ENCODE measurements at places on chromosomes 5 and 9.
A peak's percentile ranks its signal among the peaks of the same experiment; 100 is the strongest.

DNA sequence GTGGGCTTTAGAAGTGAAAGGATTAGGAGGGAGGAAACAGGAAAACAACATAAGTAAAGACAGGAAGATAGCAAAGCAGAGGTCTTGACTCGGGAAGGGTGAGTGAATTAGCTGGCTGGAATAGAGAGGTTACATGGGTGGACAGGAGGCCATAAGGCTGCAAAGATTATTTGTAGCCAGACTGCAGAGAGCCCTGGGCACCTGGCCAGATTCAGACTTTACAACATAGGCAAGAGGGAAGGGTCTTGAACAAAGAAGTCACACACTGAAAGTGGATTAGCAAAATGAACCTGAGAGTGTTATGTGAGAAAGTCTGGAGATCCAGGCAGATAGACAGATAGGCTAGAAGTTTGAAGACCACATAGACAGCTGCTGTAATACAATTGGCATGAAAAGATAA lies 29.7 kb upstream of the CER1 start:
- DNase-seq: no peak

DNA sequence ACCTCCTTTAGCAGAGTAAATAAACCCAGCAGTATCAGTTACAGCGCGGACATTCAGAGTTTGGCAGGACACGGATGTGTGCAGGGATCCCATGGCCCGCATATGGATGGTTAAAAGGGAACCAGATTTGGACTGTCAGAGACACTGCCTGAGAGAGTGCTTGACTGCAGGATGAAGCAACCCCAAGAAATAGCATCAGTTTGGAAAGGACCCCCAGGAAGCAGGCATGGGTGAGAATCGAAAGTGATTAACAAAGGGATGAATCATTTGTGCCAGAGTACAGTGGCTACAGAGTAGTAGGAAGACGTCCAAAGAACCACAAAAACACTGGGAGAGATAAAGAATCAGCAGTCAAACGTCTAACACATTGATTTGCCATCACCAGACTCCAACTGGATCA lies 5.5 kb downstream of the C7 start:
- no peak for DNase-seq

DNA sequence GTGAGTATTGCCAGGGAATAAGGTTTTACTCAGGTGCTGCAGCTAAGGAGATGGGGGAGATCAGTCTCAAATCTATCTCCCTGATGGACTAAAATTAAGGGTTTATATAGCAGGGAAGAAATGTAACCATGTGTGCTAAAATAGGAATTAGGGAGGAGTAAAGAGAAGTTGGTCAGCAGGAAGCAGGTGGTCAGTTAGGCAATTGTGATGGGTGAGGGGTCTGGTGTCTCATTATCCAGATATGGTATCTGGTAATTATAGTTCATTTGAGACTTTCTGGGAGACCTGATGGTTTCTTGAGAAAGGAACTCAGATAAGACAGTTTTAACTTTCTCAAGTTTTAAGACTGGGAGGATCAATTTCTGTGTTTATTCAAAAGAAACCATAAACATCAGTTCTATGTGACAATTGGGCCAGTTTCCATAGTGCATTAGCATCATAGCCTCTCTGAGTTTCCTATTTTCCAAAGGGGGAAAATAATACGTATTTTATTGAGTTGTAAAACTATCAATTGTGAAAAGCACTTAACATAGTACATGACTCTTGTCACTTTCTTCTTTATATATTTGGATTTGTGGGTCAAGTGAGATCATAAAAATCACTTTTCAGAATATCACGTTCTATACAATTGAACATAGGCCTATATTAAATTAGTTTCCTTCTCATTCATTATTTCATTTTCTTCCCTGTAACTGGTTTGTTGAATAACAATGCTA lies 115.9 kb downstream of the ZSWIM6 start:
- DNase-seq: no peak

DNA sequence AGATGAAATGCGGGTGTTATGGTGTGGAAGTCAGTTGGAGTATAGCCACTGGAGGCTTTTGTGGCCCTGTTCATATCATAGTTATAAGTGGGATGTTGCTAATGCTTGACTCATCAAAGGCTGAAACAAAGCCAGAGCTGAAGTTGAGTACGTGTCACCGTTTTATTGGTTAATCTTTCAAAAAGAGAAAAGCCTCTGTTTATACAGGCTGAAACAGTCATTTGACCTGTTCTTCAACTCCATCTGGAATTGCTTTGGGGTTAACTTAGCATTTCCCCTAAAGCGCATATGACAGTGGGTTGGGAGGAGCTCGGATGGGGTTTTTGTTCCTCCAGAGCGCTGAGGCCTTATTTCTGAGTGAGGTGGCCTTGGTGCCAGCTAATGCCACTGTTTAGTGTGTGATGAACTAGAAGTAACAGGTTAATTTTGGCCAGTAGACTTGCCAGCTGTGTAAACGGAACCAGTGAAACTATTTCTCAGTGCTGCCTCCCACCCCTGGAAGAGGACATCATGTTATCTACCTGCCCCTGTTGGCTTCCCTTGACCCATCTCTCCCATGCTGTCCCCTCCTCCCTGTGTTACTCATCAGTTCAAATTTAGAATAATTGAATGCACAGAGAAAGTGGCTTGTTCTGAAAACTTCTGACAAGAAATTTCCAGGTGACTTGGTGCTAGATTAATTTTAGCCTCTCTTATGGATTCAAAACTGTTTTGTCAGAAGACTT lies 34.2 kb downstream of the MTAP start:
- peak; percentile 20 for DNase-seq

DNA sequence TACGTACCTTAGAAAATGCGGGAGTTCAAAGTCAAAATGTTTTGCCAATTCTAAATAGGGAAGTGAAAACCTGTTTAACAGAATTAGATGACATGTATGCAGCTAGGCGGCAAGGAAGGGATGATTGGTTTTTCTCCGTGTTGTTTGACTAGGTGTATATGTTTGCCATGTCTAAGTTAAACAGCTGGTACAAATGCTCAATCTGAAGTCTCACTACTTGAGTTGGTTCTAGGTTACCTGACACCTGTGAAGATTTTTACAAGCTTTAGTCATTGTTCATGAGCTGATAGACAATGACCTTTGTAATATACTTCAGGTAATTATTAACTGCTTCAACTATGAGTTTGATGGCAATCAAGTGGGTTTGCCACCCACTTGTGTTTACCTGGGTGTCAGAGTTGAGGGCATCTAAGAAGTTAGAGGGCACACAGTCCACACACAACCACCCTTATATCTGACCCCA lies 74.3 kb downstream of the SLC44A1 start:
- DNase-seq: peak; percentile 41

GRCh38 chr5:39539470-39539869 lies 114.7 kb upstream of the DAB2 start:
- no peak for DNase-seq

DNA sequence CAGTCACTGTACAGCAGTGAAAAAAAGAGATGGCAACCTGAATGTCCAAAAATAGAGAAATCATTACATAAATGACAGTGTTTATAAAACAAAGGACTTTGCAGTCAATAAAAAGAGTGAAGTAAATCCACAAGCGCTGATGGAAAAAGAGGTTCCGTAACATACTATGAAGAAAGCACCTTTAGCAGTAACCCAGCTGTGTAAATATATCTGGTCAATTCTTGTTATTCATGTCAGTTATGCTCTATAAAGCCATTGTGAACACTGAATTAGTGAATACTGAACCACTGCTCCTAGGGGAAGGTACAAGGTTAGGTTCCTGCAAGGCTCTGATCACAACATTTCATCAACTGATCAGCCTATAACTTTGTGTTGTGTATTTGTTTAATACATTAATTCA lies 39.5 kb downstream of the CCNJL start:
- DNase-seq: no peak
